ENCODE measurements at places on chromosomes 13 and 19.

DNA sequence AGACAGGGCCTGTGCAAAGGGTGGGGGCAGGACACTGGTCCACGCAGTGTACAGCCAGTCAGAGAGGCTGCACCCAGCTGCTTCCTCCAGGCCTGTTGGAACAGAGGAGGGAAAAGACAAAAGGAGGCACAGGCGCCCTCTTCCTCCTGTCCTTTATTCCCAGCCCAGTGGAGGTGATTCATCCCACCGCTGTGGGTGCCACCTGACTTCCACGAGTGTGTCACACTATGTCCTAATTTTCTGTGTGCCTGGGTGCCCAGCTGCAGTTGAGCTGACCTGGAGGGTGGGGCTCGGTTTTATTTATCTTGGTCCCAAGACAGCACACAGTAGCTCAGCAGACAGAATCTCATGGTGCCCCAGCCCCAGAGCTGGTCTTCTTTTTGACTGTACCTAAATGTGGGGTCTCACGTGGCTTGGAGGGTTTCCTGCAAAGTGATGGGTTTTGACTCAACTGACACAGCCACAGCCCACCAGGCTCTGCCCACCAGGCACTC is 9.0 kb downstream of the EPS15L1 start:
- no peak for DNase-seq

- DNase-seq = no peak
These were observed 4.6 kb upstream of the RAB20 start for GRCh38 chr13:110566171-110566570.

DNA sequence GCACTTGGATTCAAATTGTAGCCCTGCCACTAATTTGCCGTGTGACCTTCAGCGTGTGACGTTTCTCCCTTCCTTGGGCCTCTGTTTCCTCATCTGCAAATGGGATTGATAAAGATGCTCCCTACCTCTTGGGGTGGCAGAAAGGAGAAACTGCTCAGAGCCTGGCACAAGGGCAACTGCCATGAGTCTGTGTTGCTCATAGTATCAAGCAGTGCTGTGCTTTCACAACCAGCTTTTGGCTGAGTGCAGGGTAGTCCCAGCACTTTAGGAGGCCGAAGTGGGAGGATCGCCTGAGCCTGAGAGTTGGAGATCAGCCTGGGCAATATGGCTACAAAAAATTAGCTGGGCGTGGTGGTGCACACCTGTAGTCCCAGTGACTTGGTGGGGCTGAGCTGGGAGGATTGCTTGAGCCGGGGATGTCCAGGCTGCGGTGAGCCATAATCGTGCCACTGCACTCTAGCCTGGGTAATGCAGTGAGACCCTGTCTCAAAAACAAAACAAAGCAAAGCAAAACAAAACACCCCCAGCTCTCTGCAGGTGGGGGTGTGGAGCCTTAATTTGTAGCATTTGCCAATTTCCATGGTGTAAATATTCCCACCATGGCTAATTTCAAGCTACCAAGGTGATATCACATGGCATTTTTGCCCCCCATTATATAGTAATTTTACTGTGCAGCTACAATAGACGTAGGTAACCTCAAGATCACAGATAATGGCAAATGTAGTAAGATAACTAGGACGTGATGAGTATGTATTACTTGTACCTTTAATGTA is 1.6 kb upstream of the MARK4 start:
- DNase-seq = no peak

- no peak for DNase-seq
These were observed 1.7 kb downstream of the TGFBR3L start for GRCh38 chr19:7916103-7916954.

DNA sequence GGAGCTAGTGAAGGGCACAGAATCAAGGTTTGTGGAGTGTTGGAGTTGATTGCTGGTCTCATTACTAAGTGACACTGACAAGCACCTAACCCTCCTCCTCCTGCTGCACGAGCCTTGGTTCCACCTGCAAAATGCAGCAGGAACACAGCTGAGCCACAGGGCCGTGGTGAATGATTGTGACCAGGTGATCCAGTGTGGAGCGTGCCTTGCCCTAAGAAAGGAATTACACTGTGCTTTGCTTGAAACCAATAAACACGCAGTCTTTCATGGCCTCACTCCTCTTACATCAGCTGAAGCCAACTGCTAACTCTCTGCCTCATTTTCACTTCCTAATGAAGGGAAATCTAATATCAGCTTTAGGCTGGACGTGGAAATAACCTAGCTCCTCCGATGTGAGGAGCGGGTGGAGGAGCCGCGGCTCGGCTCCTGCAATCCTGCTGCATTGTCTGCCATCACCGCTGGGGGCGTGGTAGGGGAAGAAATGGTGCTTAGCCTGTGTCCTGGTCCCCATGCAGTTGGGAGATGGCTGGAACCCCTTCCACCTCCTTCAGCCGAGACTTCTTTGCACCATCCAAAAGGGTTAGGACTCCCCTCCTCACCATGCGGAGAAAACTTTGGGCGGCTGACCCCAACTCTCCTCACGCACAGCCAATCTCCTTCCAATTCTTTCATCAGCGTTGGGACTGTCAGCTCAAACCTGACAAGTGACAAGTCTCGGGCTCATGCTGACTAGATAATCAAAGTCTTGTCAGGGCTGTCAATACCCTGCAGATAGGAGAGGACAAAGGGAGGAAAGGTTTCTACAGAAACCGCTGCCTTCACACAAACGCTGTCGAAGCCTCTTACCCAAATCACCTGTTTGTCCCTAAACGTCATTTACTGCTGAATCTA is 427.9 kb downstream of the ZNF536 start:
- DNase-seq = no peak

DNA sequence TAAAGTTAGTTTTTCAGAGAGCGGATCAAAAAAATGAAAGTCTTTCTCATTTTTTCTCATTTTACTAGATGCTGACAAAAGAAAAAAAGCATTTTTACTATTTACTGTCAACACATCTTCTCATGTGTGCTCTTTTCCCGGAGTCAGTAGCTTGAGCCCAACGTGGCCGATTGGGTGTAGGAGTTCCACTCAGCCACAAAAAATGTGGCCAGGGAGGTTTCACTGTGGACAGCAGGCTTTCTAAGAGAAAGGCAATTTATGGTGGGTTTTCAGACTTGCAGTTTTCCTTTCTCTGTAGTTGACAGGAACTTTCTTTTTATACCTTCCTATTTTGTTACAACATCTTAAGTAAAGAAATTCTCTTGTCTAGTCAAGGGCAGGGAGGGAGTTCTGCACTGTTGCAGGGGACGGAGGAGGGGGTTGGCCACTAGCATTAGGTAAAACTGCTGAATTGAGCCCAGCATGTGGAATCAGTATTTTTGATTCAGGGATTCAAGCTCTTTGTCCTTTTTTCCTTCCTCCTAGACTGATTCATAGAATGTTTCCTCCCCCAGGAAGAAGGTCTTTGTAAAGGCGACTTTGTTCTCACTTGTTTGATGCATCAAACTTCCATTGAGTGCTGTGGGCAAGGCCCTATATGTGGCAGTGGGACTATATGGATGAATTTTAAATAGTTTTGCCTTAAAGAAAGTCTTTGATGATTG is 123.1 kb downstream of the B3GLCT start:
- no peak for DNase-seq

- DNase-seq = no peak
These were observed 24.7 kb downstream of the KEAP1 start for GRCh38 chr19:10478476-10478875.

GRCh38 chr19:49132974-49133609 is 13.7 kb downstream of the PPFIA3 start:
- DNase-seq = no peak

DNA sequence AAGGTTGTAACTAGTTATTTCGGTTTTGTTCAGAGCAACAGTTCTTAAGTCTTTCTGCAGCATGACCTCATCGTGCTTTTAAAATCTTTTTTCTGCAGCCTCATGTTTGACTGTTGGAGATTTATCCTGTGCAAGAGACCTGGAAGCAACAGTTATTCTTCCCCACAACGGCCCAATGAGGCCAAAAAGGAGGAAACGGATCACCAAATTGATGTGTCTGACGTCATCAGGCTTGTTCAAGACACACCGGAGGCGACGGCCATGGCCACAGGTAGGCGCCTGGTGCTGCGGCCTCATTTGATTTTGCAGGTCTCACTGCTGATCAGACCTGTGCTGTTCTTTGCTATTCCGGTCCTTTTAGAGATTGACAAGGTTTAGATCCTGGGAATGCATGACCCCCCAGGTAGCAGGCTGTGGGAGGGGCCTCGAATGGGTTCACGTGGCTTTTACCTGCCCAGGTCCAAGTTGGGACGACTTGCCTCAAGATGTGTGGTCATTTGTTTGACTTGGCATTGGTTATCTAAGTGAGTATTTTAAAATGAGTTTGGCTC is 66.8 kb upstream of the MCF2L start:
- no peak for DNase-seq

DNA sequence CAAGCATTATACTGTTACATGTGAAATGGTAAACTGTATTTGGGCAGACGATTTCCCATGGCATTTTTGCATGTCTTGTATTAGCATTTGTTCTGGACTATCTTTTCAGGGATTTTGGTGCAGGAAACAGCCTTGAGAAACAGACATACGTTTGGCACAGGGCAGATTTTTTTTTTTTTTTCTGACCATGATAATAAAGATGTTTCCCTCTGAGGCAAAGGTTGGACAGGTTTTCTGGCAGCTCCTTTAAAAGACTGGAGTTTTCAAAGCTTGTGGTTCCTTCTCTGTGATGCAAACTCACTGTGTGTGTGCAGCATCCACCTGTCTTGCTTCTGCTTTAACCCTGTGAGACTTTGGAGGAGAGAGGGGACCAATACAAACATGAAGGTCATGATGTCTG is 63.0 kb downstream of the NBEA start:
- no peak for DNase-seq

GRCh38 chr19:55228015-55228391 is 560 bp downstream of the TMEM86B start:
- no peak for DNase-seq

DNA sequence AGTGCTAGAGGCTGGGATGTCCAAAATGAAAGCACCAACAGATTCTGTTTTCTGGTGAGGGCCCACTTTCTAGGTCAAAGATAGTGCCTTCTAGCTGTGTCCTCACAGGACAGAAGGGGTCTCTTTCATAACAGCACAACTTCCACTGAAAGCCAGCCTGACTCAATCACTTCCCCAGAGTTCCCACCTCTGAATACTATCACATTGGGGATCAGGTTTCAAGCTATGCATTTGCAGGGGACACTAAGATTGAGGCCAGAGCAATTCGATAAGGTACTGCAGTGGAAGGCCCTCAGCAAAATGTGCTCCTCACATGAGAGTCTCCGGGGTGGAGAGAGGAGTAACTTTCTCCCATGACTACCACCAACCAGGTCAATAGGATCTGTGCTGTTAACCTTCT is 1501.5 kb downstream of the EFNB2 start:
- DNase-seq = no peak

- DNase-seq = no peak
These were observed at the start of gene SACS for GRCh38 chr13:23433171-23434153. TSS of gene SACS (minus strand) at chr13:23433702. CDS start at chr13:23411239, 22,463 bp downstream.

DNA sequence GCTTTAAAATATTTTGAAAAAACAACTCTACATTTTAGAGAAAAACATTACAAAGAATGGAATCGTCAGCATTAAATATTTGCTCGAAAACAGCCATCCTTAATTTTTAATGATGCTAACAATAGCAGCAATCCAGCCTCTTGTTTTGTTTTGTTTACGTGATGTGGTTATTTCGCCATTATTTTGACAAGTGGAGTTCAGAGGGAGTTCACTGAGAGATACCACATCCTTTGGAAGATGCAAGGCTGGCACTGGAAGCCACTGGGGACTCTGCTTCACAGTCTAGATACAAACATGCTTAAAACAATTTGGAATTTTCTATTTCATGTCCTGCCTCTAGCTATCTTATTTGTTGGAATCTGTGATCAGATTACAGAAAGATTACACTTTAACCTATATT is 556.3 kb downstream of the PCDH17 start:
- no peak for DNase-seq

DNA sequence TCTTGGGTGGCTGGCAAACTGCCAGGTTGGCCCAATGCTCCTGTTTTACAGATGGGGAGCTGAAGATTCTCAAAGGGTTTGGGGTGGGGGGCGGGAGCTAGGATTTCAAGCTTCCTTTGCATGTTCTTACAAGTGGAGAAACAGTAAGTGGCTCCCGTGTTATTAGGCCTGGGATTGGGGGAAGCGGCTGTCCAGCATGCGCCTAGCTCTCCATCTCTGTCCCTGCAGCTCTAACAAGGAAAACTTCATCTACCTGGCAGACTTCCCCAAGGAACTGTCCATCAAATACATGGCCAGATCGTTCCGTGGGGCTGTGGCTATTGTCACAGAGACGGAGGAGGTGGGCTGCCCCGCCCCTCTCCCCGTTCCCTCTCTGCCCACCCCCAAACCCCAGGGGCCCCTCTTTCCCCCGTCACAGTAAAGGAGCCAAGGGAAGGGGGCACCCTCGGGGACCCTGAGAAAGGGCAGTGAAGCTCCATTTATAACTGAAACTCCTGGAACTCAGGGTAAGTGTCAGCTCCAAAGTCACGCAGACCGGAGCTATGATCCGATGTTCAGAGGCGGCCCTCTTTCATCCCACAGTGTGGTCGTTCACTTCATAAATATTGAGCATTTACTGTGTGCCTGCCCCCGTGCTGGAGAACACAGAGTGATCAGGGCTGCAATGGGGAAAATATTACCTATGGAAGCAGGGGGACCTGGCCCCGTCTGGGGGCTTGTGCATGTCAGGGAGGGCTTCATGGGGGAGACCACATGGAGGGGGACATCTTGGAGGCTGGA is 14.9 kb upstream of the PSMD8 start:
- no peak for DNase-seq

DNA sequence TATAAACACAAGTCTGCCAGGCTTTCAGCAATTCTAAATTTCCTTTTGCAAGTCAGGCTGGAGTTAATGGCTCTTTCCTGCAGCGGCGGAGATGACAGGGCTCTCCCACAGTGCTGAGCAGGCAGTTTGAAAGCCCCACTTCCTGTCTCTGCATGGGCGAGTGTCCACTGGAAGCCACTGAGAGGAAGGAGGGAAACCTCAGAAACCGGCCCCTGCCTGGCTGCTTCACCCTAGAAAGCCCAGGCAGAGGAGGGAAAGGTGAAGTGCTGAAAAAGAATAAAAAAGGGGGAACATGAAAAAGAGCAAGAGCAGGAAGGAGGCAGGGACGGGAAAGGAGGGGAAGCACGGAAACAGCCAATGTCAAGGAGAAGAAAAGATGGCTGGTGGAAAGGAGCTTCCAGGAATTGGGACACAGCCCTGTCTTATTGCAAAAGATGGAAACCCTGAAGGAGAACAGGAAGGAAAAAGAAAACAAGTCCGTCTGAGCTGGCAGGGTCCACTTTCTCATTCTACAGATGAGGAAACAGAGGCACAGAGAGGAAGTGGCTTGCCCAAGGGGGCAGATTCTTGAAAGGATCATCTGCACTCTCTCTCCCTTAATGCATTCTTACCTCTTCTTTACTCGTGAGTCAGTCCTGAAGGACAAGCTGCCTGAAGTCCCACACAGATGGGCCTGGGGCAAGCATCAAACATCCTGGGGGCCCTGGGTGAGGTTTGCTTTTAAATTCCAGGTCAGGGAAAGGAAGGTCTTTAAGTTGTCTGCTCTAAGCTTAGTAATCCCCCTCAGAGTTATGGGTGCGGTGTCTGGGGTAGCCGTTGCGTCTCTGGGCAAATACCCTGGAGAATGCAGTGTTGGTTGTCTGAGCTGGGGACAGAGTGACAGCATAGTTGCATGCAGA is 38.8 kb upstream of the ALOX5AP start:
- no peak for DNase-seq

GRCh38 chr13:111508164-111508870 is 187.9 kb downstream of the TEX29 start:
- DNase-seq = no peak
